Right ventricle myocardium superior (tissue), 1 donor: ENCODE measurements at places on chromosomes 13 and 19.

- no peak for DNase-seq
Measured at GRCh38 chr19:28718909-28719308, 494.0 kb downstream of the UQCRFS1 start.

DNA sequence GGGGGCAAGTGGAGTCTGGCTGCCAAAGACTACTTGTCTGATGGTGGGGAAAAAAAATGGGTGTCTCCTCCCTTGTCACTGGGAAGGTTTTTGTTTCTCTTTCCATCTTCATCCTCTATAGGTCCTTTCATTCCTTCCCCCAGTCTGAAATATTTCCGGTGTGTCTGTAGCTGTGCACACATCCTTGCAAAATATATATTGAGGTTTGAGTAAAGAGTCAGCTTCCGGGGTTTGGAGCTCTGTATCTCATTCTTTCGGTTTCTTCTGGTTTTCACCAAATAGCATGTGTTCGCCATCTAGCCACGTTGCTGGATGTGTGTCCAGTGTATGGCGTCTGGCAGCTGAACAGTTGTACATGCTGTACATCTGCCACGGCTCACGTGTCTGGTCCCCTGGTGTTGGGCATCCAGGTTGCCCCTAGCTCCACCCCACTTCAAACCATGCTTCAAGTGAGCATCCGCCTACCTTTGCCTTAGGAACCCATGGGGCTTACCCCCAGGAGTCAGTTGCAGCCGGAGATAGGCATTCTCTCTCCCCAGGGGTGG is 142.2 kb downstream of the SIPA1L3 start:
- DNase-seq, result peak; percentile 18

DNA sequence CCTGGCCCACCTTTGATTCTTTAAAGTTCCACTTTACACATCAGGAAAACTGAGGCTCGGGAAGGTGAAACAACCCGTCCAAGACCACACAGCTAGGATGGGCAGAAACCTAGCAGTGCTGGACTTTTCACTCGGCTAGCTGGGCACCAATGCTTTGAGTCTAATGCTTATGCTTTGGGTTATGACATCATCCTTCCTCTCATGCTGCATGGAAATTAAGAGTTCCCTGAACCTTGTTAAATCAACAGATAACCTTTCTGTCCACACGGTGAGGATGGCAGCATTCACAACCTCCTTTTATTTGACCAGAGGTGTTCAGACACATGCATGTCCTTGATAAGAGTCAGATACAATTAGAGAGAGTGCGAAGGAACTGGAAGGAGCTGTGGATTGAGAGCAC is 138.4 kb downstream of the UQCRFS1 start:
- no peak for DNase-seq

GRCh38 chr19:18520848-18521691 is 800 bp downstream of the ELL start:
- no peak for DNase-seq

DNA sequence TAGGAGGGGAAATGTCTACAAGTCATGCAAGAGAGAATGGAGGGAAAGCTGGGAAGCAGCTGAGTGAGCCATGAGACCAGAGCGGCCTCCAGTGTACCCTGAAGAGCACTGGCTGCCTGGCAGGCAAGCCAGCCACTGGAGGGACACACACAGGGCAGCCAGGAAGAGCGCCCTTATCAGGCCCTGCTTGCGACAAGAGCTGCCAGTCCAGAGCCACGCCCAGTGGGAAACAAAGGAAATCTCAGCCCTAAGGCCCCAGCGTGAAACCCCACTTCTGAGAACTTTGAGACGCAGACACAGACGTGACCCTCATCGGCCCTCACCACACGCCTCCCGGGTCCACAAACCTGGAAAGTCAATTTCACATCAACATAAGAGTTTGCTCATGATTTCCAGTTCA is 105.0 kb downstream of the STK24 start:
- peak; percentile 69 for DNase-seq

GRCh38 chr19:23541991-23542390 is 145.0 kb downstream of the ZNF675 start:
- DNase-seq, result no peak
